Amniotic stem cell (primary cell): ENCODE measurements at places on chromosomes 1 and 21.

GRCh38 chr1:232422898-232423297, 207.0 kb downstream of the SIPA1L2 start:
- DNase-seq, result no peak

GRCh38 chr1:156712626-156713025, 7.2 kb upstream of the CRABP2 start:
- DNase-seq, result no peak

- DNase-seq, result no peak
Measured at GRCh38 chr1:83742446-83742845, 256.5 kb downstream of the TTLL7 start.

- DNase-seq, result no peak
Measured at GRCh38 chr1:156006666-156007376, 13.9 kb downstream of the SSR2 start.

- DNase-seq, result no peak
Measured at GRCh38 chr21:45706299-45706698, 62.8 kb downstream of the PCBP3 start.

DNA sequence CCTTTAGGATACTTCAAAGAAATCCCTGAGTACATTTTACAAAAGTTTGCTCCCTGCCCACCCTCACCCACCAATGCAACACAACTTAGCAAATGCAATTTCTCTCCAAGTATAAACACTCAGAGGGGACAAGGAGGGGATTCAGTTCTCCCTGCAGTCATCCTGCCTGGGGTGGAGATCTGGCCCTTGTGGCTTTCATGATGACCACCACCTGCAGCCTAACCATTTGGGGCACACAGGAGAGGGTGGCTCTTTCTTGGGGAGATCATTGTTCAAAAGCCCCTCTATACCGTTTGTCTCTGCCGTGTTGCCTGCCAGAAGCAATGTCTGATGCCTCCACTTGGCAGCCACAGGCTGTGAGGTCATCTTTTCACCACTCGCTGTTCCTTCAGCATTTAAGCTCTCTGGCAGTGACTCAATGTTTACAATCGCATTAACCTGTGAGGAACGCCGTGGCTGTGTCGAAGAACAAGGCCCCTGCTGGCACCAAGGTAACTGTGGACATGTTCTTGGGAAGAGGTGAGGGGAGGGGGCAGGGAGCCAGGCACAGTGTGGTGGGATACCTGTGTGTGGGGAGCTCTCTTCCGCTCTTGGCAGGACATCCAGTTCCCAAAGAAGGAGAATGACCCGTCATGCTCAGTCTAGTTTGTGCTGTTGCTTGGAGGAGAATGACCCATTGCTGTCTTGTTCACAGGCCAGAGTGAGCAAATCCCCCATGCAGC, 103.9 kb upstream of the DUSP10 start:
- peak; percentile 67 for DNase-seq

DNA sequence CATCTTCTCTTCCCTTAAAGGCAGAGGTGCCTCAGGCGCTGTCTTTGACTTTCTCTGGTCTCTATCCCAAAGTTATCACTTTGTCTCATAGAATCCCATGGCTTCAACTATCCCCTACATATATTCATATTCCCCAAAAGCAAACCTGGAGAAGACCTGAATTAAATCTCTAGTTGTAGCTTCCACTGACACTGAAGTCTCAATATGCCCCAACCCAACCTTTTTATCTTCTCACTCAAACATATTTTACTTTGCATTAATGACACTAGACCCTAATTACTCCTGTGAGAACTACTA, 354.5 kb upstream of the DUSP10 start:
- no peak for DNase-seq

GRCh38 chr1:41913014-41913413, 5.7 kb downstream of the HIVEP3 start:
- no peak for DNase-seq

DNA sequence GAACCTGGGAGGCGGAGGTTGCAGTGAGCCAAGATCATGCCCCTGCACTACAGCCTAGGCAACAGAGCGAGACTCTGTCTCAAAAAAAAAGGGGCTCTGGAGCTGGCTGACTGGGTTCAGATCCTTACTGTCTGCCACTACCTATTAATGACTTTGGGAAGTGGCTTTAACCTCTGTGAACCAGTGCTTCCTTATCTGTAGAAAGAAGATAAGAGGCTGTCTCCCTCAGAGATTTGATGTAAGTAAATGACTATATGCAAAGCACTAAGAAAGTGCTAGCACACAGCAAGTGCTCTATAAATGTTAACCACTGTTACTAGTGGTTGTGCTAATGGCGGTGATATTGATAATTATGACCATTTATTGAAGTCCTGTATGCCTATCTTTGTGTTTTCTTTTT, 94.6 kb downstream of the VPS13D start:
- DNase-seq, result no peak

- DNase-seq, result no peak
Measured at GRCh38 chr1:51518586-51519047, 449 bp downstream of the EPS15 start.

DNA sequence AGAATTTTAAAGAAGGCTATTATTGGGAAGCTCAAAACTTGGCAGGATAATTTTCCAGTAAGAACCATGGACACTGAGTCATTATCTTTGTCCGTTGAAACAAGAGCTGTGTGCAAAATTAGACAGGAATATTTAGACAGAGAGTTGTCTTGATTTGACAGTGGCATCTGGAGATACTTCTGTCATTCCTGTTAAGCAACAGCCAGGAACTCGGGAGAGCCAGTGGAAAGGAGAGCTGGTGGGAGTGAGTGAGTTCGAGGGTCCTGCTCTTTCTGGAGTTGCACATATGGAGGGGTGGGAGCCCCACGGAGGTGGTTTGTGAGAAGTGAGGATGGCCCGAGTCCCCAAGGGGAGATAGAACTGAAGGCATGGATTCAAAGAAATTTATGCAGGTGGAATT, 3.1 kb downstream of the COQ8A start:
- DNase-seq, result no peak

GRCh38 chr1:24805534-24806301, 60.5 kb downstream of the CLIC4 start:
- DNase-seq, result no peak

DNA sequence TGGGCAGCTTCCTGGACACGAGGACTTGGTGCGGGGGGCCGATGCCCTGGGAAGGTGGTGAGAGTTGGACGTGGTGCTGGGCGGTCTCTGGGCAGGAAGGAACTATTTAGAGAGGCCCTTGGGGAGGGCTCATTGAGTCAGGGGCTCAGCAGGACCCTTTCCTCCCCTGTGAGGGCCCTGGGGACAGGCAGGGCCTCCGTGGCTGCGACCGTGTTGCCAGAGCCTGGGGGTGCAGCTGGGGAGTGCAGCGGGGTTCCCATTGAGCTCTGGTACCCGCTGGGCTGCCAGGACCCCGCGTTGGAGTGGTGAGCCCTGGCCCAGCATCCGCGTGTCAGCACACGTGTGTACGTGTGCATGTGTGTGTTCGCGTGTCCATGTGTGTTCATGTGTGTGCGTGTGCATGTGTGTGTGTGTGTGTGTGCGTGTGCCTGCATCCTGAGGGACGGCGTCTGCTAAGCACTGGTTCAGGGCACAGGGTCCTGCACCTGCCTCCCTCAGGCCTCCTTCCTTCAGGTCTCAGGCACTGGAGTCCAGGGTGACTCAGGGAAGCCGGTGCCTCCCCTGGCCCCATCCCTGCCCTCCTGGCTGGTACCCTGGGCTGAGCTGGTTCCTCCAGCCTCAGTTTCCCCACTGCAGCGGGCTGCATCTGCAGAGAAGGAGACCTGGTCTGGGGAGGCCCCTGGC, 10.7 kb downstream of the RNF223 start:
- no peak for DNase-seq

GRCh38 chr1:27527223-27527889, 37.4 kb upstream of the WASF2 start:
- DNase-seq, result no peak
